ENCODE measurements at places on chromosomes 3 and 15.
A peak's percentile ranks its signal among the peaks of the same experiment; 100 is the strongest.

GRCh38 chr3:53195602-53196574 lies 34.9 kb downstream of the PRKCD start:
- H3K27me3 ChIP-seq: no peaks in the 10 kb centered on the region
- H3K36me3 ChIP-seq: no peaks in the 10 kb centered on the region
- no peak overlapping the region for H3K27ac ChIP-seq

- H3K36me3 ChIP-seq: 0 out of 2 replicates have a peak, but pooled peaks cover 3% of the 10 kb centered on the region
- DNase-seq: no peak
- H3K27me3 ChIP-seq: no peaks in the 10 kb centered on the region
- H3K27ac ChIP-seq: no peak overlapping the region
- no peak overlapping the region for H3K4me3 ChIP-seq
Measured at GRCh38 chr3:113287803-113288648, 76.7 kb downstream of the BOC start.

DNA sequence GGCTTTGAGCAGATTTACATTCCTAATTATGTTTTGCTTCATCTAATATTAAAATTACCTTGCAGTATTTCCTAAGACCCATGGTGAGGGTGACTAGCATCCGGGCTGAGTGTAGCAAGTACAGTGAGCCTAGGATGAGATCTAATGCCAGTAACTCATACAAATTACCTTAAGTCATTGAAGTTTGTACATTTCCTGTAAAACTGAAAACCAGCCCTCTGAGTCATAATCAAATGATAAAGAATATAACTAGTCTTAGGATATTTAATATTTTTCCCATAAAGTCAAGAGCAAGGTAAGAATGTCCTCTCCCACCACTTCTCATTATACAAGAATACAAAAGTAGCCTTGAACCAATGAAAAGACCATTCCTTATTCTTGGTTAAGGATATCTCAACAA lies 54.8 kb upstream of the CHRM5 start:
- no peak overlapping the region for H3K4me3 ChIP-seq
- DNase-seq: no peak
- H3K27me3 ChIP-seq: no peaks in the 10 kb centered on the region
- H3K4me1 ChIP-seq: peaks cover 4% of the 10 kb centered on the region

- no peak overlapping the region for H3K27ac ChIP-seq
- DNase-seq: no peak
- H3K27me3 ChIP-seq: no peaks in the 10 kb centered on the region
- H3K4me1 ChIP-seq: no peaks in the 10 kb centered on the region
- H3K4me3 ChIP-seq: no peak overlapping the region
- peaks cover 4% of the 10 kb centered on the region for H3K36me3 ChIP-seq
Measured at GRCh38 chr15:22888120-22888859, 49.8 kb downstream of the NIPA2 start.

- H3K36me3 ChIP-seq: no peaks in the 10 kb centered on the region
- no peak overlapping the region for H3K4me3 ChIP-seq
- H3K27me3 ChIP-seq: no peaks in the 10 kb centered on the region
- no peak overlapping the region for H3K27ac ChIP-seq
Measured at GRCh38 chr3:123141276-123141675, 60.5 kb upstream of the SEC22A start.

DNA sequence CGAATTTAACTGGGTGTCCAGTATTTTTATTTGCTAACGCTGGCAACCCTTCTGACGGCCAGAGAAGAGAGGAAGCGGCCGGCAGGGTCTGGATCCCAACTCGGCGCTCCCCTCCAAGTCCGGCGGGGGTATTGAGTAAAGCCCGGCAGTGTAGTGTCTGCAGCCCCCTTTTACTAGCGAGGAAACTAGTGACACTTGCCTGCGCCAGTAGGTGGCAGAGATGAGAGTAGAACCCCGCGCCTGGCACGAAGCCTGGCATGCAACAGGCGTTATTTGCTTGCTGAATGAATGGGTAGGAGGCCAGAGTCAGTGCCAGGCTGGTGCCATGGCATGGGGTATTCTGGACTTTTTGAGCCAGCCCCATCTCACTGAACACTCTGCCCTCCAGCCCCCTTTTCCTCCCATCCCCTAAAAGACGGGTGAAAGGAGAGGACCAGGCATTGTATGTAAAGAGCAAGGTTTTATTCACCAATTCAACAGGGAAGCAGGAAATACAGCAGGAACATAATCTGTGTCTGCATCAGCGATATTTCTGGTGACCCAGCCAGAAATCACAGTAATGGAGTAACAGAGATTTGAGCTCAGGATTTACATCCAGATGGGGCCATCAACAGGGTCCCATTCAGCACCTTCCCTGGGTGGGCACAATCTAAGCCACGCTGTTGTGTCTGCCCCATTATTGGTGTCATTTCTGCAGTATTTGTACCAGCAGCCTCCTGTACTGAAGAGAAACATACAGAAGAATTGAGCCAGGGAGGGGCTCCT lies 788 bp upstream of the WDR73 start:
- no peak overlapping the region for H3K27ac ChIP-seq
- peaks cover 4% of the 10 kb centered on the region for H3K36me3 ChIP-seq
- no peaks in the 10 kb centered on the region for H3K27me3 ChIP-seq
- DNase-seq: no peak

DNA sequence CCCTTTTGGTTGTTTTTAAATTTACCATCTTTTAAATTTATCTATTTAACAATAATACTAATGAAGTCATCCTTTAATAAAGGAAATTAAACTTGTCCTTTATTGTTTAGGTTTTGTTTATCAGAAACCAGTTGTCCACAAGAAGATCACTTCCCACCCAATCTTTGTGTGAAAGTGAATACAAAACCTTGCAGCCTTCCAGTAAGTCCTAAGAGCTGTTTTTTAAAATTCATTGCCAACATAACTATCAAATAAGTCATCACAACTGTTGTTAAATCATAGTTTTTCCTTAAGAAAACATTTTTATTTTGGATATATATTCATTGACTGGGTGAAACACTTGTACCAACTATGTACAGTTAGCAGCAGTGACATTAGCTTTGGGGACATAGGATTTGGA lies 59.4 kb downstream of the CALML4 start:
- DNase-seq: no peak
- H3K4me3 ChIP-seq: no peak overlapping the region
- no peaks in the 10 kb centered on the region for H3K27me3 ChIP-seq
- no peak overlapping the region for H3K27ac ChIP-seq
- no peaks in the 10 kb centered on the region for H3K36me3 ChIP-seq
- H3K4me1 ChIP-seq: no peaks in the 10 kb centered on the region

- H3K36me3 ChIP-seq: no peaks in the 10 kb centered on the region
- no peaks in the 10 kb centered on the region for H3K4me1 ChIP-seq
Measured at GRCh38 chr3:138974462-138974861, 27.4 kb downstream of the FOXL2NB start.

DNA sequence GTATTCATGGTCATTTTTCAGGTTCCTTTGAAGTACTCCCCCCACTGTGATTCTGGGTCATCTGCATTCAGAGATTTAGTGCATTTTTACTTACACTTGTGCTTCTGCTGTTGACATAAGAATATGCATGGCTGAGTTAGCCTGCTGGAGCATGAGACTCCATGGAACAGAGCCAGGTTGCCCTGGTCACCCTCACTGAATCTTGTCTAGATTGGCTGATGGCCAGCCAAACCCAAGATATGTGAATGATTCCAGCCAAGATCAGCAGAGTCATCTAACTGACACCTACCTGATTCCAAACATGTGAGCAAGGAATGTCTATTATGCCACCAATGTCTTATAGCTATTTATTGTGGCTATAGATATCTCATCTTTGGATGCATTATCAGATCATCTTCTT lies 25.1 kb downstream of the DTWD1 start:
- H3K27me3 ChIP-seq: no peaks in the 10 kb centered on the region
- H3K4me3 ChIP-seq: no peak overlapping the region
- DNase-seq: no peak

DNA sequence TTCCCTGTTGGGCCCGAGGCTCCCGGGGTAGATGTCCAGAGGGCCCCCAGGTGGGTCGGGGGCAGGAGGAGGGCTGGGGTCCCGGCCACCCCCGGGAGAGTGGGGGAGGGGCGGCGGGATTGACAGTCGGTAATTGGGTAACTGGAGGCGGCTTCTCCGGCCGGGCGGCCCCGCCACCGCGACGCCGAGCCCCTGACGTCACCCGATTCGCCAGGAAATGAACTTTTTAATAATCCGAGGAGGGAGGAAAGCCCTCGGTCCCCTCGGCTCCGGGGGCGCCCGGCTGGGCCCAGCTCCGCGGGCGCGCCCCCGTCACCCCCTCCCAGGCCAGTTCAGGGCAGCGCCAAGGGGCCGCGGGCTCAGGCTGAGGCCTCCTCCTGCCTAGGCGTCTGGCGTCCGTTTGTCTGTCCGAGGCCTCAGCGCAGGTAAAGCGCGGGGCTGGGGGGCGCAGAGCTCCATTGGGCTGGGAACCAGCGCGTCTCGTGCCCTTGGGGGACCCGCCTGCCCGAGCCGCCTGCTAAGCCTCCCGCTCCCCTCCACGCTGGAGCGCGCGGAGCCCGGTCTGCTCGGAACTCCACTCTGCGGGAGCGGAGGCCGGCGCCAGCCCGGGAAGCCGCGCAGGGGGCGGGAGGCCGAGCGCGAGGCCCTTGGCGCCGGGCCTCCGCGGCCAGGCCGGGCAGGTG lies 3.9 kb downstream of the GATA2 start:
- H3K36me3 ChIP-seq: no peaks in the 10 kb centered on the region
- H3K4me1 ChIP-seq: peaks cover 14% of the 10 kb centered on the region
- H3K27ac ChIP-seq: no peak overlapping the region
- H3K4me3 ChIP-seq: peak overlapping the region; percentile 14
- H3K27me3 ChIP-seq: peaks cover 93% of the 10 kb centered on the region

GRCh38 chr15:67100801-67101581 lies 35.6 kb downstream of the SMAD3 start:
- H3K27me3 ChIP-seq: no peaks in the 10 kb centered on the region
- DNase-seq: no peak
- no peak overlapping the region for H3K4me3 ChIP-seq
- 0 out of 2 replicates have a peak, but pooled peaks cover 1% of the 10 kb centered on the region for H3K4me1 ChIP-seq

GRCh38 chr3:107346564-107346963 lies 30.7 kb upstream of the CCDC54 start:
- DNase-seq: no peak
- no peak overlapping the region for H3K4me3 ChIP-seq
- no peaks in the 10 kb centered on the region for H3K27me3 ChIP-seq
- no peaks in the 10 kb centered on the region for H3K36me3 ChIP-seq

GRCh38 chr3:32522682-32523081 lies 20.0 kb upstream of the CMTM6 start:
- H3K27me3 ChIP-seq: no peaks in the 10 kb centered on the region
- H3K36me3 ChIP-seq: no peaks in the 10 kb centered on the region
- H3K27ac ChIP-seq: no peak overlapping the region
- no peak overlapping the region for H3K4me3 ChIP-seq
- DNase-seq: no peak

- no peak for DNase-seq
- H3K27me3 ChIP-seq: no peaks in the 10 kb centered on the region
- no peak overlapping the region for H3K27ac ChIP-seq
Measured at GRCh38 chr3:150035910-150036612, 65.4 kb upstream of the PFN2 start.

- no peaks in the 10 kb centered on the region for H3K4me1 ChIP-seq
- no peak overlapping the region for H3K27ac ChIP-seq
- no peak for DNase-seq
Measured at GRCh38 chr15:75989045-75989444, 23.2 kb downstream of the NRG4 start.

- no peak for DNase-seq
- no peak overlapping the region for H3K4me3 ChIP-seq
- H3K27me3 ChIP-seq: no peaks in the 10 kb centered on the region
Measured at GRCh38 chr15:70172124-70172523, 74.4 kb upstream of the TLE3 start.

GRCh38 chr3:42013691-42014457 lies 52.0 kb upstream of the ULK4 start:
- no peaks in the 10 kb centered on the region for H3K36me3 ChIP-seq
- no peak overlapping the region for H3K27ac ChIP-seq
- H3K27me3 ChIP-seq: no peaks in the 10 kb centered on the region
- peak overlapping the region; percentile 76 for H3K4me3 ChIP-seq
- DNase-seq: no peak

GRCh38 chr15:75450307-75451201 lies 936 bp downstream of the SIN3A start:
- H3K27me3 ChIP-seq: no peaks in the 10 kb centered on the region
- no peaks in the 10 kb centered on the region for H3K36me3 ChIP-seq
- no peaks in the 10 kb centered on the region for H3K4me1 ChIP-seq
- peak; percentile 80 for DNase-seq
- no peak overlapping the region for H3K27ac ChIP-seq

DNA sequence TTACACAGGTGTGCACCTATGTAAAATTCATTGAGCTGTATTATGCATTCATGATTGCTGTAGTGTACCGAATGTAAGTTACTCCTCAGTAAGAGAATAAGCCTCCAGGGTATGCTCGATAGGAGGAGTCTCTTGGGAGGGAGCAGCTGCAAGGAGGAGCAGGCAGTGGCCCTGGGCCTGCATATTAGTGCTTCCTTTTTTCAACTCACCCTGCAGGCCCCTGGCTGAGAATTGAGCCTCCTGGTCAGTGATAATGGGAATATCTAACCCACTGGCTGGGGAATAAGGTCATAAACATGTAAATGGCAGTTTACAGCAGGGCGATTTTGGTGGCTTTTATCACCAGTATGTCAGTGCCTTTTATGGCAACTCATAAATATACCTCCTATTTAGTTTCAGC lies 21.7 kb upstream of the SFMBT1 start:
- H3K27me3 ChIP-seq: no peaks in the 10 kb centered on the region
- no peak overlapping the region for H3K4me3 ChIP-seq
- H3K27ac ChIP-seq: no peak overlapping the region
- DNase-seq: no peak
- H3K4me1 ChIP-seq: peaks cover 2% of the 10 kb centered on the region
- no peaks in the 10 kb centered on the region for H3K36me3 ChIP-seq

DNA sequence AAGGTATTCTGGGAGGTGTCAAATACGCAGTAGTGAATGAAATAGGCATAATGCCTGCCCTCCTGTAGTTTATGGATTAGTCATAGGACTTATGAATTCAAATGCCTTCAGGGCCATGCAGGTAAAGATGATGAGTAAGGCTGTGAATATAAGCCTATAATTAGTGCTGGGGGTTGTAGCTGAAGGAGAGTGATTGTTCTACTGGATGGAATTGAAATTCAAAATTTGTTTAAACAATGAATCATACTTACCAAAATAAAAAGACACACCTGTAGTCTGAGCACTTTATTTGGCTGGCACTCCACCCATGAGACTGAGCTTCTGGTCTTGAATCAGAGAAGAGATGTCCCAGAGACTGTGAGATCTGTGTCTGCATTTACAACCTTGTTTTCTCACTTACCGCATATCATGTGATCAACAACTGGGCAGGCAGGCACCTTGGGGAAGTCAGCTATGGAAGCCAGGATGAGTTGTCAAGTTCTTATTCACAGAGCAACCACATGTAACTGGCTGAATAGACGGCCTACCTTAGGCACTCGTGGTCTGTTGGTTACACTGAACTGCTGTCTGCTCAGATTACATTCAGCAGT lies 291.8 kb downstream of the NAALADL2 start:
- no peak overlapping the region for H3K27ac ChIP-seq
- H3K27me3 ChIP-seq: no peaks in the 10 kb centered on the region
- H3K36me3 ChIP-seq: no peaks in the 10 kb centered on the region
- no peaks in the 10 kb centered on the region for H3K4me1 ChIP-seq
- DNase-seq: no peak
- no peak overlapping the region for H3K4me3 ChIP-seq

Data from iPS DF 6.9 (cell line).